ENCODE measurements at places on chromosomes 12 and 14. TPM values are rescaled to one million over a fixed set of nuclear protein-coding genes. Genes with fewer than 3 reads are reported as not detected.

DNA sequence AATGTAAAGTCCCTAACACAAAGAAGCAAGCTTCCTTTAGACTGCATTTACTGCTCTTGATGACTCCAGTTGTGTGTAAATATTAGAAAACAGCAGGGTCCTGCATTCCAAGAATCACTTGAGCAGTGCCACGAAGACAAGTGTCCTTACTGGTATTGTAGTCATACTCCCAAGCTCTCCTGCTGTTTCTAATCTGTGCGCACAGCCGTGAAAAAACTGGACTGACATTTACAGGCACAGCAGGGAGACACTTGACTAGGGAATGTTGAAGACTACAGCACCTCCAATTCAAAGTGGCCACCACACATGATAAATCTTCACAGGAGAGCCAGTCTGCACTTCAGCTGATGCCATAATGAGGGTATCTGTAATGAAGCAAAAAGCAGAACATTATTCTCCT lies 91.4 kb downstream of the VRK1 start:
- no peaks in the 10 kb centered on the region for H3K27me3 ChIP-seq
- DNase-seq: no peak
- H3K36me3 ChIP-seq: no peaks in the 10 kb centered on the region
- no peak overlapping the region for H3K4me3 ChIP-seq

- H3K4me1 ChIP-seq: no peaks in the 10 kb centered on the region
- H3K27me3 ChIP-seq: no peaks in the 10 kb centered on the region
- no peaks in the 10 kb centered on the region for H3K36me3 ChIP-seq
Observed at GRCh38 chr14:73250781-73251500, 13.6 kb downstream of the PAPLN start.

- H3K36me3 ChIP-seq: no peaks in the 10 kb centered on the region
- no peaks in the 10 kb centered on the region for H3K4me1 ChIP-seq
- no peak for DNase-seq
- H3K27ac ChIP-seq: no peak overlapping the region
- H3K27me3 ChIP-seq: no peaks in the 10 kb centered on the region
- H3K4me3 ChIP-seq: no peak overlapping the region
Observed at GRCh38 chr12:23474438-23474976, 475.0 kb downstream of the SOX5 start.

IAPP gene
- not detected for total RNA-seq

DLK1 gene
- 2.2 TPM for total RNA-seq

- DNase-seq: no peak
- no peaks in the 10 kb centered on the region for H3K27me3 ChIP-seq
- no peaks in the 10 kb centered on the region for H3K36me3 ChIP-seq
- no peak overlapping the region for H3K27ac ChIP-seq
- H3K4me1 ChIP-seq: peaks cover 4% of the 10 kb centered on the region
Observed at GRCh38 chr14:59463787-59464485, 1.2 kb downstream of the GPR135 start.

KIF26A gene
- total RNA-seq: 20.0 TPM

DNA sequence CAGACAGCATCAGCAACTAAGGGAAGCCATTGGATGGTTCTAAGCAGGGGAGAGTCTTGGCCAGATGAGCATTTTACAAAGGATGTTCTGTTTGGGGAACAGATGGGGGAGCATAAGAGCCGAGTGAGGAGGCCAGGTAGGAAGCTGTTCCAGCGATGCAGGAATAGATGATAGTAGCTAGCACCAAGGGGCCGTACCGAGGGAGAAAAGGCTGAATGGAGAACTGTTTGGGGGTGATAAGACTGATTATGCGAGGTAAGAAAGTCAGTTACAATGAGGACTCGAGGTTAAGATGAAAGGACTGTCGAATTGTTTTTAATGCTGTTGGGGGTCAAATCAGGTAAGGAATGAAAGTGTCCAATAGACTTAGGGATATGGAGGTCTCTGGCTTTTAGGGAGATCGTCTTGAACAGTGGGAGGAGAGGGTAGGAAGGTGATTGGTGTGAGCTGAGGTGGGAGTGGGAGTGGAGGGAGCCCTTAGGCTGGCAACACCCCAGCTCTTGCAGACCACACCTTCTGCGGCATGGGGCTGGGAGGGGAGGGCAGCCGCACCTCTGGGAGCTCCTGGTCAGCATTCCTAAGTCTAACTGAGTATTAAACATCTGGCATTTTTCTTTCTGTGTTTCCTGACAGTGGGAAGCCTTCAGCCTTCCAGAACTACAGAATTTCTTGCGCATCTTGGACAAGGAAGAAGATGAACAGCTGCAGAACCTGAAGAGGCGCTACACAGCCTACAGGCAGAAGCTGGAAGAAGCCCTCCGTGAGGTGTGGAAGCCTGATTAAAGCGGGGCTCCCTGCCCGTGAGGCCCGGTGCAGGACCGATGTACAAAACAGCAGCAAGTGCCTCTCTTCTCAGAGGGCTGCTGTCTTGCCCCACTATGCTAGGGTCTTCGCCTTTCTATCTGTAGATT lies 64.8 kb downstream of the GNS start:
- H3K27me3 ChIP-seq: no peaks in the 10 kb centered on the region
- H3K4me1 ChIP-seq: no peaks in the 10 kb centered on the region
- H3K36me3 ChIP-seq: no peaks in the 10 kb centered on the region
- no peak overlapping the region for H3K4me3 ChIP-seq

FGF23 gene
- total RNA-seq: not detected
